Mucosa of descending colon (tissue), 3 donors: ENCODE measurements at places on chromosomes 13 and 19.

DNA sequence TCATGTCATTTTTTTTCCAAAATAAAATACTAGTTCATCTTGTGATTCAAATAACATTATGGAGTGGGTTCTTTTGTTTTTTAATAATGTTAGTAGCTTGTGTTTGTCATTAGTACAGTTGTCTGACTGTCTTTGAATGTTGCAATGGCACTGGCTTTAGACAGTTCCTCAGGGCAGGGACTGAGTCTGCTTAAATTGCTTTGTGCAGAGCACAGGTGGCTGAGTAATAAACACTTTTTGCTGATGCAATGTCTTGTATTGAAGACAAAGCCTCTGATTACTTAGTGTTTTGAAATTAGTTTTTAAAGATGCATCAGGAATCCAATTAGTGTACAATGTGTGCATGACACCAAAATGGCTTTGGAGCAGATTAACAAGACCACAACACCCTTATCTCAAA, 88.7 kb upstream of the PCDH9 start:
- DNase-seq = no peak

GRCh38 chr19:40740747-40741146, 9.5 kb downstream of the ACTMAP start:
- no peak for DNase-seq

GRCh38 chr19:18230941-18231734, 4.9 kb upstream of the PDE4C start:
- DNase-seq = no peak

DNA sequence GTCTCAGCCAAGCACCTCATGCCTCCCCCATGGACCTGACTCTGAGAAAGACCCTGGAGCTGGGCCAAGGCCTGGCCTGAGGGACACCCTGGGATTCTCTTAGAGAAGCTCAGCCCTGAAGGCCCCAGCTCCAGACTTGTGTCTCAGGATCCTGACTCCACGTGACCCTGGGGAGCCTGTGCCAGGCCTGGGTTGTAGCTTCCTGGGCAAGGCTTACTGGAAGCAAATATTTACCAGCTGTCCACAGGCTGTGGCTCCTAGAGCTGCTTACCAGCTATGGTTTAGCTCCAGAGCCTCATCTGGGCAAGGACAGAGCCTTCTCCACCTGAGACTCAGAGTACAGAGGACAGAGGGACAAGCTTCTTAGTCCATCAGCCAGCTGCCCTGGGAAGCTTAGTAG, 61.0 kb upstream of the CEACAM8 start:
- DNase-seq = no peak

- no peak for DNase-seq
Observed at GRCh38 chr13:49664606-49665005, 26.7 kb downstream of the EBPL start.

GRCh38 chr19:55802281-55802680, 29.5 kb downstream of the NLRP11 start:
- no peak for DNase-seq

DNA sequence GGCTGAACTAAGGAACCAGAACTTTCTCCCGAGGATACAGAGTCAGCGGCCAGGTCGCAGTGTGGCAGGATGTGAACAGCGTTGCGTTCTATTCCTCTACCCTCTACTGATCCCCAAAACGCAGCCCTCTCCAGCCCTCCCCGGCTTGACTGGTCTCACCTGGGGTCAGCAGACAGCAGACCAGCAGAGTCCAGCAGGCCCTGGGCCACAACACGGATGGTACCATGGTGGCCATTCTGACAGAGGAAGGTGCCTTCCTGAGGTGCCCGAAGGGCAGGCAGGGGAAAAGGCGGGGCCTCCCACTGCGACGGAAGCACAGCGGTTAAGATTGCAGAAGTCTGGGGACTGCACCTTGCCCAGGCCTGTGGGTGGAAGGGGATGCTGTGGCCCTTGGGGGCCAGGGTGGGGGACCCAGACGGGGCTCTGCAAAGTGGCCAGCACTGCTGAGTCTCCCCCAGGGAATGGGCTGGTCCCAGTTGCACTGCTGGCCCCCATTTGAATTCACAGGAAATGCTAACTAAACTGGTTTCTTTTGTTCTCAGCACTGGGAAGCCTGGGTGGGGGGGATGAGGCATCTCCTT, at the start of gene ICAM3:
Gene ICAM3 (minus strand): TSS at position 245 of the 581 bp plus-strand sequence. CDS start 10 bp downstream, at position 235.
- DNase-seq = peak; percentile 56
